Placental epithelial cell (primary cell): ENCODE measurements at places on chromosomes 12 and 14. TPM values are rescaled to one million over a fixed set of nuclear protein-coding genes. Genes with fewer than 3 reads are reported as not detected.

CACNA2D4 gene
- 0.65 and 3.9 TPM in 2 replicates for total RNA-seq

PRIMA1 gene
- total RNA-seq, result not detected in 2 replicates

ITGB7 gene
- not detected in 2 replicates for total RNA-seq

ESR2 gene
- total RNA-seq, result not detected in 2 replicates

SLC38A2 gene
- 453 and 498 TPM in 2 replicates for total RNA-seq

ERP27 gene
- total RNA-seq, result 14.1 and 41.4 TPM in 2 replicates

VIPAS39 gene
- 33.8 and 36.5 TPM in 2 replicates for total RNA-seq

NYNRIN gene
- 116 and 153 TPM in 2 replicates for total RNA-seq
